ENCODE measurements at places on chromosomes 7 and 10. TPM values are rescaled to one million over a fixed set of nuclear protein-coding genes. Genes with fewer than 3 reads are reported as not detected.

DNA sequence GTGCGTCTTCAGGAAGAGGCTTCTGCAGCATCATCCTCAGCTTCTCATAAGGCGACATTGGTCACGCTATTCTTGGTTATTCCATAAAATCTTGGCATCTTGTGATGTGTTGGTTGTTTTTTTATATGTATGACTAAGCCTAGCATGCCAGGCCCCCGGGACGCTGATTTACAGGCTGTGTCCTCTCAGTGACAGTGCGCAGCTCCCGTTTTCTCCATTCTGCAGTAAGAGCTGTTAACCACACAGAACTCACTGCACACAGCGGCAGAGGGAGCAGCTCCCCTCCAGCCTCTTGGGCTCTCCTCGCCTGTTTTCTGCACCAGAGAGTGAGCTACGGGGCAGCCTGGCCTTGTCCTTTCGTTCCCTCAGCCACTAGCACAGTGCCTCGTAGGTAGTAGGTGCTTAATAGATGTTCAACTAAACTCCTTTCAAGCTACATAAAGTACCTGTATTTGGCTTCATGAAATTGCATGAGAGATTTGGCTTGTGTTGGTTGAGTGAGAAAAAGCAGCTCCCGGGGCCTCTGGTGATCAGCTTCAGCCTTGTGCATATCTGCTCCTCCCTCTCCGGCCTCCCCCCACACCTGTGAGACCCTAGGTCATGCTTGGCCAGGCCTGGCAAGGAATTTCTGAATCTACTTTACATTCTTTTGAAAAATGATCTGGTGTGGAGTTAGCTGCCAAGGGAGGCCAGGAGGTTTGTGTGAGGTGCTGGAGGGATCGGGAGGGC, 116.2 kb downstream of the WDR37 start:
- DNase-seq, result no peak

- no peak for DNase-seq
Observed at GRCh38 chr7:111771638-111772037, 209.3 kb upstream of the IMMP2L start.

The OR2A1 gene
- total RNA-seq, result not detected

- no peak for DNase-seq
Observed at GRCh38 chr7:155169498-155170065, 99.5 kb downstream of the HTR5A start.

- no peak for DNase-seq
Observed at GRCh38 chr10:21705142-21705827, 171.3 kb downstream of the MLLT10 start.

The TMEM254 gene
- 2.3 TPM for total RNA-seq

The FAM180A gene
- total RNA-seq, result not detected

GRCh38 chr10:59617996-59618395, 91.7 kb downstream of the SLC16A9 start:
- DNase-seq, result no peak

DNA sequence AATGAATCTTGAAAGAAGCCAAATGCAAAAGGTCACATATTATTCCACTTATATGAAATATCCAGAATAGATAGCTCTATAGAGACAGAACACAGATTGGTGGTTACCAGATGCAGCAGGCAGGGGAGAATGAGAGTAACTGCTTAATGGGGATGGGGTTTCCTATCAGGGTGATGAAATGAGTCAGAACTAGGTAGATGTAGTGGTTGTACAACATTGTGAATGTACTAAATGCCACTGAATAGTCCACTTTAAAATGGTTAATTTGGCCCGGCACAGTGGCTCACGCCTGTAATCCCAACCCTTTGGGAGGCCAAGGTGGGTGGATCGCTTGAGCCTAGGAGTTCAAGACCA, 9.4 kb upstream of the SLC25A28 start:
- DNase-seq, result no peak

The NFKB2 gene
- 20.3 TPM for total RNA-seq

DNA sequence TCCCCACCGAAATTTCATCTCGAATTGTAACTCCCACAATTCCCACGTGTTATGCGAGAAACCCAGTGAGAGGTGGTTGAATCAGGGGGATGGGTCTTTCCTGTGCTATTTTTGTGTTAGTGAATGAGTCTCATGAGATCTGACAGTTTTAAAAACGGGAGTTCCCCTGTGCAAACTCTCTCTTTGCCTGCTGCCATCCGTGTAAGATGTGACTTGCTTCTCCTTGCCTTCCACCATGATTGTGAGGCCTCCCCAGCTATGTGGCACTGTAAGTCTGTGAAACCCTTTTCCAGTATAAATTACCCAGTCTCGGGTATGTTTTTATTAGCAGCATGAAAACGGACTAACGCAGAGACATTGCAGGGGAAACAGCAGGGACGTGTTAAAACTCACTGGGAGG, 5.3 kb upstream of the OLAH start:
- no peak for DNase-seq

GRCh38 chr7:2530071-2530987, 10.8 kb downstream of the LFNG start:
- peak; percentile 84 for DNase-seq

- DNase-seq, result no peak
Observed at GRCh38 chr7:922334-923107, 32.0 kb downstream of the ADAP1 start.

GRCh38 chr10:95181726-95182125, 12.3 kb upstream of the ACSM6 start:
- no peak for DNase-seq

The LDB3 gene
- not detected for total RNA-seq

GRCh38 chr10:97676770-97677581, 10.1 kb downstream of the AVPI1 start:
- DNase-seq, result peak; percentile 55

The LOXL4 gene
- 0.04 TPM for total RNA-seq

The BUD31 gene
- total RNA-seq, result 255 TPM

The SP4 gene
- 5.8 TPM for total RNA-seq

GRCh38 chr10:36118314-36118713, 476.2 kb upstream of the FZD8 start:
- no peak for DNase-seq

GRCh38 chr7:139940866-139941265, 111.8 kb downstream of the TBXAS1 start:
- DNase-seq, result no peak

GRCh38 chr7:37670436-37670835, 13.1 kb upstream of the GPR141 start:
- no peak for DNase-seq

DNA sequence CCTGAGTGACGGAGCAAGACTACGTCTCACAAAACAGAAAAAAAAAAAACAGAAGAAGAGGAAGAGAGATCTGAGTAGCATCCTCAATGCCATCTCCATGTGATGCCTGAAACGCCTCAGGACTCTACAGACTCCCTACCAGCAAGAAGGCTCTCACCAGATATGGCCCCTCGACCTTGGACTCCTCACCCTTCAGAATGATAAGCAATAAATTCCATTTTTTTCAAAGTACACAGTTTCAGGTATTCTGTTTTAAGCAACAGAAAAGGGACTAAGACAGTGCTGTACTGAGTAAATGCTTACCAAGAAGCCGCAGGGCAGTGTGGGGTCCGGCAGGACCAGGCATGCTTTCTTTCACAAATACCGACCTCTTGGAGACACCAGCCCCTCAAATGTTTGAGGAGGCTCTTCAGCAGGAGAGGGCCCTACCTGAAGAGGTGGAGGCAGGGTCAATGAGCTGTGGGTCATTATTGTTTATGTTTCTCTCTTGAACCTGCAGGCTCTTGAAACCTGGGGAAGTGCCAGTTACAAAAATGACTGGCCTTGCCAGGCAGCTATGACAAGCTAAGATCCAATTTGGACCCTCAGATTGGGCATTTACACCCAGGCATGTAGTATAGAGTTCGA, 204.1 kb upstream of the LYZL1 start:
- no peak for DNase-seq

The MMP21 gene
- total RNA-seq, result not detected

The PTPRN2 gene
- total RNA-seq, result 0.09 TPM

GRCh38 chr10:29304264-29304994, 15.6 kb downstream of the LYZL1 start:
- peak; percentile 63 for DNase-seq

DNA sequence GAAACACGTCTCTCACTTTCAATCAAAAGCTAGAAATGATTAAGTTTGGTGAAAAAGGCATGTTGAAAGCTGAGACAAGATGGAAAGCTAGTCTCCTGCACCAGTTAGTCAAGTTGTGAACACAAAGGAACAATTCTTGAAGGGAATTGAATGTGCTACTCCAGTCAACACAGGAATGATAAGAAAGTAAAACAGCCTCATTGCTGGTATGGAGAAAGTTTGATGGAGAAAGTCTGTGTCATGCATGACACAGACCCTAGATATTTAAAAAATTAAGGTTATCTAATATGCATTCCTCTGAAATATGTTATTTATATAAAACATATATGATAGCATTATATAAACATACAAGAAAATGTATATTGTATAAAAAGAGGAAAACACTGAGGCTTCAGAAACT, 699.4 kb upstream of the FZD8 start:
- DNase-seq, result no peak

The SRRM3 gene
- total RNA-seq, result 0.47 TPM

DNA sequence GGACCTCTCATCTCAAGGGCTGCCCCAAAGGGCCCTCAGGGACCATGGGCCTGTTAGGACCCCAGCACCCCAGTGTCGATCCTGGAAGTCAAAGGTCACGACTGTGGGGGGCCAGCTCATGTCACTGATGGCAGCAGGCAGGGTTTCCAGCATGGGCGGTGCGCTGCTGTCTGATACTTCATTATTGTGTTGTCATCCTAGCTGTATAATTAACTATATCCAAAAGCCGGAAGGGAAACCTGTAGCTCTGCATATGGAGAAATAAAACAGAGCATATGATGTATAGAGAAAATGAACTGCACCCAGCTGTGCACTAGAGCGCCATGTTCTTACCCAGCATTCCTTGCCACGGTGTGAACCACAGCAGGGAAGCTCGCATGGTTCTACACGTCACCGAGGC, 196.3 kb downstream of the EBF3 start:
- DNase-seq, result no peak

DNA sequence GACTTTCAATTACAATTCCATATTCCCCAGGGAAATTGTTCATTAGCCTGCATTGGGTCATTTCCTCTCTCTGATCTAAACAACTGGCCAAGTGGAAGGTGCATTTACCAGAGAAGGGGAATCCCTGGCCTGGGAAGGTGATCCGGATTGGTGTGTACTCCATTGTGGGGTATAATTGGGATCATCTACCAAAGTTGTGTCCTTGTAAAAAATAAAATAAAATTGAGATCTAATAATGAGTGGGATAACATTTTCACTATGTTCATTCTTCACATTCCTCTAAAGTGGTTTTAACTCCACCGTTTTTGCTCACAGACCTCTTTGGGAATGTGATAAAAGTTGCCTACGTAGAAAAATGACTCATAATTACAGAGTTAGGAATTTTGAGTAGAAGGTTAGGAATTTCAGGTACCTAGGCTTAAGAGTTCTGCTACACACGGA, 22.8 kb downstream of the ARL5B start:
- DNase-seq, result no peak

GRCh38 chr7:80957226-80957777, 38.5 kb upstream of the SEMA3C start:
- DNase-seq, result no peak

- no peak for DNase-seq
Observed at GRCh38 chr7:73555411-73555982, 2.0 kb downstream of the BCL7B start.

GRCh38 chr10:43251419-43252165, 15.3 kb downstream of the RASGEF1A start:
- DNase-seq, result no peak

DNA sequence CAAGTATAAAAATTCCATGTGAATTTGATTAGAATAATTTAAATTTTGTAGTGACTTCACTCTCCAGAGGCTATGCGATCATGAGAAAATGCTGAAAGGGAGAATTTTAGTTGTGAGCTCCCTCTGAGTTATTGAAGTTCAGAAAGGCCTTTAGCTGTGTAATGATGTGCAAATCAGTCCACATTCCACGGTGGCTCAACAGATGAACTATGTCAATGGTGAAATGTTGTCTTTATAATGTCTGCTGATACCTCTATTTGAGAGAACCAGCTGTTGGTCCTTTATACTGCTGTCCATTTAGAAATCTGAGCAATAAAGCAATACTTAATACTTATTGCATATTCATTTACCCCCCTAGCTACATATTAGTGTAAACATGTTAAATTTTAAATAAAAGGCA, 7.1 kb upstream of the ITGB8 start:
- no peak for DNase-seq
